DMS153 (cell line): ENCODE measurements at places on chromosomes 11 and 22.

GRCh38 chr22:32338757-32339156, 18.9 kb upstream of the RFPL3 start:
- DNase-seq: no peak

DNA sequence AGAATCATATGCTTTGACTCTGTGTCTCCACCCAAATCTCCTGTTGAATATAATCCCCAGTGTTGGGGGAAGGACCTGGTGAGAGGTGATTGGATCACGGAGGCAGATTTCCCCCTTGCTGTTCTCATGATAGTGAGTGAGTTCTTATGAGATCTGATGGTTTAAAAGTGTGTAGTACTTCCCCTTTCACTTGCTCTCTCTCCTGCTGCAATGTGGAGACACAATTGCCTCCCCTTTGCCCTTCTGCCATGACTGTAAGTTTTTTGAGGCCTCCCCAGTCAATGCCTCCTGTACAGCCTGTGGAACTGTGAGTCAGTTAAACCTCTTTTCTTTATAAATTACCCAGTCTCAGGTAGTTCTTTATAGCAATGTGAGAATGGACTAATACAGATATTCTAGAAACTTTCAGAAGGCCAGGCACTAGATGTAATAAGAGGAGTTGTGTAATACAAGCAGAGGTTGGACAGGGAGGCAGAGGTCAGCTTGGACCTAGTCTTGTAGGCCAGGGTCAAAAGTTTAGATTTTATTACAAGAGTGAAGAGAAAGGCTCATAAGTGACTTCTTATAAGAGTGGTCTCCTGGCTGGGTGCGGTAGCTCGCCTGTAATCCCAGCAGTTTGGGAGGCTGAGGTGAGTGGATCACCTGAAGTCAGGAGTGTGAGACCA, 9.3 kb upstream of the SERPING1 start:
- DNase-seq: no peak

- DNase-seq: peak; percentile 73
Observed at GRCh38 chr11:61042961-61043540, 59.2 kb upstream of the CD5 start.

DNA sequence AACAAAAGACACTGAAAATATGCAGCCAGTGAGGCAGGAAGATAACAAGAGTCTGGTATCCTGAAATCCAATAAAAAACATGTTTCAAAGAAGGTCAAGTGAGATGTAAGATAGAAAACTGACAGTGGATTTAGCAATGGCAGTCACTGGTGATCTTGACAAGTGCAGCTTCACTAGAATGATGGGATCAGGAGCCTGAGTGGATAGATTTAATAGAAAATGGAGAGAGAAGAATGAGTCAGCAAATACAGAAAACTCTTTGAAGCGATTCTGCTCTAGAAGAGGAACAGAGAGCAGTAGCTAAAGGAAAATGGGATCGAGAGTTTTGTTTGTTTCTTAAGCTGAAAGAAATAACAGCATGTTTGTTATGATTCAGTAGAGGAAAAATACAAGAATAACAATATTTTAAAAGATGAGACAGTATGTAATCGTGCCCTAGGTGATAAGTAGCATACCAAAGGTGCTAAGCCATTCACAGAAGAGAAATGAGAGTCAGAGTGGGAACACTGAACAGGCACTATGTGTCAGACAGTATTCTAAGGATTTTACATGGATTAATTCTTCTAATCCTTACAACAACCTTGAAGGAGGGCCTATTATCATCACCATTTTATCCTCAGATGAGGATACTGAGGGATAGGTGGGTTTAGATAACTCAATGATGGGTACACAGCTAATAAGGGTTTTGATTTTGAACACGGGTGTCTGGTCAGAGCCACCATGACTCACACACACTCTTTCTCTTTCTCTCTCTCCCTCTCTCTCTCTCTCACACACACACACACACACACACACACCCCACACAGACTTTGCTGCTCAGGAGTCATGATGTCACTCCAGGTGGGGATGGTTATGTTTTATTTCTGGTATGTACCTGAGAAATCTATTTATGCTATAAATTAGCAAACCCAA, 36.3 kb downstream of the MRE11 start:
- no peak for DNase-seq

GRCh38 chr11:2576111-2576510, 123.7 kb downstream of the KCNQ1OT1 start:
- DNase-seq: no peak

GRCh38 chr11:128892866-128893565, 1.9 kb downstream of the KCNJ5 start:
- DNase-seq: no peak

DNA sequence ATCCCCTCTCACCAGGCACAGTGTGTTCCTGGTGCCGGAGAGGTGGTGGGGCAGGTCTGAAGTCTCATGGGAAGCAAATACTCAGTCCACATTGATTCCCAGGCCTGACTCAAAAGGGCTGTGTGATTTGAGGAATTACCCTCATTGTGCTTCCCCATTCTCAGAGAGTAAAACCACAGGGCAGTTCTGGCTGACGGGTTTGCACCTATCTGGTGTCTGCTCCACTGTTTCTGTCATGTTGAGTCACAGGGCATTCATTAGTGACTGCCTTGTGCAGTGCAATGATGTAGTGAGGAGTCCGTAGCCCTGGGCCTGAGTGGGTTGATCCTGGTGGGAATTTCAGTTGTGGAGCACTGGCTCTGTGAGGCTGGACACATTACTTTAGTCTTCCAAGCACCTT, 85.2 kb upstream of the ARHGAP20 start:
- no peak for DNase-seq

GRCh38 chr22:39144101-39144767, 8.2 kb downstream of the CBX7 start:
- DNase-seq: no peak

GRCh38 chr11:12189543-12190235, 79.3 kb downstream of the MICAL2 start:
- DNase-seq: peak; percentile 92

GRCh38 chr11:47768101-47768612, 1.0 kb upstream of the FNBP4 start:
- peak; percentile 84 for DNase-seq

GRCh38 chr22:39731481-39731880, 160.9 kb downstream of the CACNA1I start:
- no peak for DNase-seq

GRCh38 chr11:44243595-44244343, 66.2 kb downstream of the ALX4 start:
- DNase-seq: no peak

GRCh38 chr11:3189196-3189843, 24.2 kb upstream of the OSBPL5 start:
- DNase-seq: no peak

GRCh38 chr11:12377824-12378593, 638 bp downstream of the PARVA start:
- no peak for DNase-seq

DNA sequence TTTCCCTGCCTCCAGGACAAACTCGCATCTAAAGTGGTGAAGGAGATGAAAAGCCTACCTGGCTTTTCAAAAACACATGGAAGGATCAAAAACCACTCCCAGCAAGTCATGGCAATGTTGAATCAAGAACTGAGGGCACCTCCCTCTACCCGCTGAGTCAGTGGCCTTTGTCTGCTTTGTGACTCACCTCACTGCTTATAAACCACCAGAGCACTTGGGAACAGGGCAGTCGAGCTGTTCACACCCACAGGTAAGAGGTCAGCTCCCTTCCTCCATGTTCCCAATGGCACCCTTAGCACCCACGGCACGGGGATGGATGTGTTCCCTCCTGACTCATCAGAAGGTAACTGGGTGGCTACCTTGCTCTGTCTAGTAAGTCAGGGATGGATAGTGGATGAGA, 21.7 kb downstream of the TENM4 start:
- DNase-seq: no peak

DNA sequence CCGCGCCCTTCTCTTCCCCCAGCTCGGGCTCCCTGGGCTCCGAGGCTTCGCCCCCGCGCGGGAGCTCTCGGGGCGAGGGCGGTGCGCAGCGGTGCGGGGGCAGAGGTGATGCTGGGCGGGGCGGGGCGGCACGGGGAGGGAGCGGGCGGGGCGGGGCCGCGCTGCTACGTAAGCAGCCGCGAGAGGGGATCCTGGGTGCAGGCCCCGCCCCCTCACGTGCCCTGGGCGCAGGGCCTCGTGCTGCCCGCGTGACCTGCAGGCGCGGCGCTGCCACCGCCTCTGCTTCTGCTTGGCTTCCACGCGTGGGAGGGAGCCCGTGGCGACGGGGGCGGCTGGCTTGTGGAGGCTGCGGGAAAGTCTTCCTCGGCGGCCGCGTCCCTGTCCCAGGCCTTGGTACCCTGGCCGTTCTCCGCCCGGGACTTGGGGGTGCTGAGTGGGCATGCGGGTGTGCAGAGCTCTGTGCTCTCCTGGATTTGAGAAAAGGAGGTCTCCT, 132.6 kb upstream of the HSD17B12 start:
- no peak for DNase-seq

DNA sequence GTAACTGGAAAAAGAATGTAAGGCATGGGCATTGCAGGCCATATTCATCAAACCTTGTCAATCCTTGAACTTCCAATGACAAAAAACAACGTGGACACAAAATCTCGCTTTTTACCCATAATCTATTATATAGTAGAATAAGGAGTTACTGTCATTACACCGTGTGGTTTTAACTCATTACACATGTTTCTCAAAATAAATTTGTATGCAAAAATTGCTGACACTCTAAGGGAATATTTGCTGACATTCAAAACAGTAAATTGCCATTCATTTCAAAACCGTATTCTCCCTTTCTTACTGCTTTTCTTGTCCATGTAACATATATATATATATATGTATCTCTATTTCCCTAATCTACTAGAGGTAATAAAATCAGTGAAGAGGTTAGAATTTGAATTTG, 33.4 kb downstream of the CDON start:
- no peak for DNase-seq

DNA sequence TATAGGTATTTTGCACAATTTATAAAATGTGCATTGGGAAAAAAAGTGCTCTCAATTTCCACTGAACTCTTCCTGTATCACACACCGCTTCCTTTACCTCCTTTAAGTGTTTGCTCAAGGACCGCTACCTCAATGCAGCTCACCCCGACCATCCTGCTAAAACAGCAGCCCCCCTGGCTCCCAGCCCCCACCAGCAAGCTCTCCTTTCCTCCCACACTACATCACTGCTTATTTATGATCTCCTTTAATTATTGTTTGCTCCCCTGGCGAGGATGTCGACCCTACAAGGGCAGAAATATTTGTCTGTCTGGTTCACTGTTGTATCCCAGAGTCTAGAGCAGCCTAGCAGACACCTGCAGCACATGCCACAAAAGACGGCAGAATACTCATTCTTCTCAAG, 10.0 kb downstream of the SHANK2 start:
- no peak for DNase-seq

- no peak for DNase-seq
Observed at GRCh38 chr22:32119568-32120235, 39.4 kb downstream of the C22orf42 start.

- DNase-seq: peak; percentile 79
Observed at GRCh38 chr11:59273373-59273841, 60.7 kb upstream of the MPEG1 start.

DNA sequence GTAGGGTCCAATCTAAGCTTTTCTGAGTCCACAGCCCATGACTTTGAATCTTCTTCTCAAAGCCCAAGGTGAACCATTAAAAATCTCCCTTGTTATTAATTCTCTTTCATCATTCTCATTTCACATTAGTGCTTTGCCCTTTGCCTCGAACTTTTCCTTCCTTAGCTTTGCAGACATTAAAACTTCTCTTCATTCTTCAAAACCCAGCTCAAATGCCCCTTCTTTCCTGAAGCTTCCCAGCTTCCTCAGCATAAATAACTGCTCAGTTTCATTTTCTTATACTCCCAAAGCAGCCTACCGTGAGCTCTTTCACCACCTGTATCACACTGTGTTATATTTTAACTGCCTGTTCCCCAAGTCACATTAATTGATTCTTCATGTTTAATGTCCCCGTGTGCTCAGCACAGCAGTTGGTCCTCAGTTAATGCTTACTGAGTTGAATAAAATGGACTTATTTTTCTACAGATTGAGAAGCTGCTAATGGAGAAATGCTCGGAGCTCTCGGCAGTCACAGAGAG, 62.0 kb downstream of the INSC start:
- no peak for DNase-seq

DNA sequence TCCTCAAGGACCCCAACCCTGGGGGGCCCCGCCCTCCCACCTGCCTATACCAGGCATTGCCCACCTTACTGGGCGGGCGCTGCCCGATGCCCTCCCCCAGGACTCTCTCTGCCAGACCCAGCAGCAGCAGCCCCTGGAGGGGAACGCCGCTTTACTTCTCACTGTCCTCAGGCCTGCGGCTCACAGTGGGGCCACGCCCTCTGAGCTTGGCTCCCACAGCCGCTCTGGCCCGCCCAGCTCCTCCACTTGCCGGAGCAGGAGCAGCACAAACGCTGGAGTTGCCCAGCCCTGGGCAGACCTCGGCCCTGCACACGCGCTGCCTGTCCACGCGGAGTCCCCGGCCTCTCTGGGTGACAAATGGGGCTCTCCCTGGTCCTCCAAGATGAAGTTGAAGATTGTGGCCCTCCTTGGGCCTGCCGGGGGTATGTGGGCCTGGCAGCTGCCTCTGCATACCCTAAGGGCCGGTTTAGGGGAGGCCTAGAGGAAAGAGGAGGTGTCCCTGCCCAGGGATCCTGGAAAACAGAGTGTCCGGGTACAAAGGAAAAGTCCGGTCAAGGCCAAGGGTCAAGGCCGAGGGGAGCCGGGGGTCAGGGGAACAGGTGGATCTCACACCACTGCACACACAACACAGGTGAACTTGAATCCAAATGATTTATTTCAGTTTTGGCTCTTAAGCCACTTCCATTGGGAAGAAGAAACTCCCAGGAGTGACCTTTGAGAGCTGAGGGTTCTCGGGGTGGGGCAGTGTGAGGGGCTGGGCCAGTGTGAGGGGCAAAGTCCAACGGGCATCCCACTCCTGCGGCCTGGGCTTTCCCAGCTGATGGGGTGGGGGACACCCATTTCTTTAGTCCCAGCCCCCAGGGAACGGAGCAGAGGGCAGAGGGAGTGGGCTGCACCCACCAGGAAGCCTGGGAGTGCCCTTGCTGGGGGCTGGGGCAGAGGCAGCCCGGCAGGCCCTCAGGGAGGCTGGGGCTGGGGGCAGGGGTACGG, 674 bp upstream of the BAIAP2L2 start:
- no peak for DNase-seq

GRCh38 chr11:30586251-30587144, at the start of gene MPPED2:
Gene MPPED2 (minus strand): TSS chr11:30586353. CDS start chr11:30580373, 5,980 bp downstream.
- DNase-seq: no peak

DNA sequence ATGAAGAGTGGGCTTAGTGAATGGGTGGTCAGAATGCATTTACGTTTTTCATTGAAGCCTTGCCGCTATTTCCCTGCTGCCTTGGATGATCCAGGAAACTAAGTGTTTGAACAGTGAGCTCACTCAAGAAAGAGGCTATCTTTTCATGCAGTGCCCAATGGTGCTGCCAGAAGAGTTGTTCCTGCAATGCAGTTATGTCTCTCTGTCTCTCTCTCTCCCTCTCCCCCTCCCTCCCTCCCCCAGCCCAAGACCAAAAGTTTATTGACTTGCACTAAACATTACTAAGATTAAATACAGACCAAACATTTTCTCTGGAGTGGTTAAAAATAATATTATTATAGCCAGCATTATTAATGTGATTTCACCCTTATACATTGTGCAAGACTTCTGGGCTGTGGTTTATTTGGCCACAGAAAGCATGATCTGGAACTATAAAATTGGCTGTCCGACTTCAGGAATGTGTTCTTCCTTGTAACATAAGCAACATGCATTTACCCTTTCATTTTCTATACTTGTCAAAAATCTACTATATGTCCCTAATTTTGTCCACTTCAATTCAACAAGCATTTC, 6.6 kb upstream of the FUT4 start:
- DNase-seq: no peak
